ENCODE measurements at places on chromosomes 13 and 19.

DNA sequence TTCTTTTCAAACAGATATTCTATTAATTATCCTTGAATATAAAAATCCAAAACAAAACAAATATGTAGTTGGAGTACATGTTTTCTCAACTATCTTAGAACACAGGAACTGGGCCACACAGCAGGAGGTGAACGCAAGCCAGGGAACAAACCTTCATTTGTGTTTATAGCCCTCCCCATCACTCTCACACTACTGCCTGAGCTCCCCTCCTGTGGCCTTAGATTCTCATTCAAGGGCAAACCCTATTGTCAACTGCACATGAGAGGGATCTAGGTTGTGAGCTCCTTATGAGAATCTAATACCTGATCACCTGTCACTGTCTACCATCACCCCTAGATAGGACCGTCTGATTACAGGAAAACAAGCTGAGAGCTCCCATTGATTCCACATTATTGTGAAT lies 427.1 kb upstream of the PRR20A start:
- no peak for DNase-seq

- no peak for DNase-seq
These were observed 77.3 kb upstream of the UBAC2 start for GRCh38 chr13:99123101-99124045.

GRCh38 chr13:90868321-90868920 lies 479.1 kb upstream of the MIR17HG start:
- no peak for DNase-seq

DNA sequence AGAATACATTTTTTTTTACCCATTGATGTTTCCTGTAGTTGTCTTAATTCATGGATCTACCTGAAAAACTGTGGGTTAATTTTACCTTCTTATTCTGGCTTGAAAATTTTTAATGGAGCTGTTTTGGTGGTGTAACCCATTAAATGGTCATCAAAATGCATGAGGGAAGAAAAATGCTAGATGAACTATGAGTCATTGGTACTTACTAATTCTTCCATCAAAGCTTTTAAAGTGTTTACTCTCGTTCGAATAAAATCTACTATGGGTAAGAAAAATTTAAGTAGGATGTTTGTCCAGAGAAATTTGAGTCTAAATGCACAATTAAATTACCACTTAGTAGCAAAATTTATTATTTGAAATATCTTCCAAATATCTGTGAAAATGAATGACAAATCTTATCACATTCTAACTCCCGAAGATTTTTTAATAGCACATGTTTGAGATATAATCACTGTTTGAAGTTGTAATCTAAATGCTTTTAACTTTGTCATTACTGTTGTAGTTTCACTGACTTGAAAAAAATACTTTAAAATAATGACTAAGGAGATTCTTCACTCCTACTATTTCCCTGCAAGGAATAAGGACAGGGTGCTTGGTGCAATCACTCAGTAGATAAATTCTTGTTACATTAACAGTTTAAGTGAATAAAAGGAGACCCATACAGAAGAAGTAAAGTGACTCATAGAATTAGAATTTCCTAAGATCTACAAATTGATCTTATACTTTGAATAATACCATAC lies 437.7 kb downstream of the IRS2 start:
- DNase-seq, result no peak

GRCh38 chr13:74274916-74275315 lies 140.7 kb upstream of the KLF12 start:
- DNase-seq, result no peak

Measured in vagina (tissue), 2 donors.